ENCODE measurements at places on chromosomes 2 and 18.

GRCh38 chr2:235493402-235493774 is 455 bp upstream of the AGAP1 start:
- peak; percentile 33 for DNase-seq

GRCh38 chr2:49241991-49242390 is 87.7 kb upstream of the FSHR start:
- DNase-seq = no peak

DNA sequence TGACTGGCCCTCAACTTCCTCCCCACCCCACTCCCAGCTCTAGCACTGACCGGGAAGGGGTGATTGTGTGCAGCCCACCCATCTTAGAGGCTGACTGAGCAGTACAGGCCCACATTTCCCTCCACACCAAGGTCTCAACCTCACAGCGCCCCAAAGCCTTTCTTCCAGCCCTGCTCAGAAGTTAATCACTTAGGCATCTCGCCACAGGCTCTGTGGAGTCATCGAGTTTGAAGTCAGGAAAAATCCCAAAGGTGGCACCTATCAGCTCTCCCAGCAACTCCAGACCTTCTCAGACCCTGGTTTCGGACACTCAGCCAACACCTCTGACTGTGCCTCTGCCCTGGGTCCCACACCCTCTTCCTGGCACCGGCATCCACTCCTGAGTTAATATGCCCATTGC is 43.0 kb upstream of the GLI2 start:
- no peak for DNase-seq

GRCh38 chr2:196238836-196239380 is 67.5 kb upstream of the STK17B start:
- DNase-seq = no peak

DNA sequence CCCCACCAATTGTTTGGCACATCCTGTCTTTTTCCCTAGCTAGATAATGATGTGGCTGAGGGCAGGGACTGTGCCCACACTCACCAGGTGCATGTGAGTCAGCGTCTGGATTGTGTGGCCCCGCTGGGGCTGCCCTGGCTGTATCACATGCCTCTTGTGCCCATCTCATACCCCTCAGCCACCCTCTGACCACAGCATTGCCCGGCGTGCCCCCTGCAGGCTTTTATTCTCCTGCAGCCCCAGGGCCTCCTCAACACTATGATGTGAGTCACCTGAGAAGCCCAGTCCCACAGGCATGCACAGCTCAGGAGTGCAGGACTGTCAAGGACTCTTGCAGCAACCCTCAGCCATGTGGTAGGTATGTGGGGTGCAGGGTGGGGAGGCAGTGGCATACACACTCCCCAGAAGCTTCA is 14.8 kb upstream of the STEAP3 start:
- no peak for DNase-seq

DNA sequence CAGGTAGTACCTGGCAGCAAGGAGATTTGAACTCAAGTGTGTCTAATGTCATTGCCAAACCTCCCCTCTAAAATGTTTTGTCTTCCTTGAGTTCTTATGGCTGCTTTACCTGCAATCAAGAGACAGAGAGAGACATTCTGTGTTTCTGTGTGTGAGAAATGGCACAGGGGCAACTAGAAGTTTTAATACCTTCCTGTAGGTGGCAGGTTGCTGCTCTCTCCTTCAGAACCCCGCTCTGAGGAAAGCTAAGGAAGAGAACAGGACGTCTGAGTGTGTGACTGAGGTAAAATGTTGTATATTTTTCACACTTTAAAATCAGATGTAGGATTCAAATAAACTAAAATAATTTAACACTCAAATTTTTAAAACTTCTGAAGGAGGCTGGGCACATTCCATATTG is 19.2 kb downstream of the DTNA start:
- DNase-seq = peak; percentile 31

- no peak for DNase-seq
These were observed 13.1 kb downstream of the PCARE start for GRCh38 chr2:29061176-29061575.

DNA sequence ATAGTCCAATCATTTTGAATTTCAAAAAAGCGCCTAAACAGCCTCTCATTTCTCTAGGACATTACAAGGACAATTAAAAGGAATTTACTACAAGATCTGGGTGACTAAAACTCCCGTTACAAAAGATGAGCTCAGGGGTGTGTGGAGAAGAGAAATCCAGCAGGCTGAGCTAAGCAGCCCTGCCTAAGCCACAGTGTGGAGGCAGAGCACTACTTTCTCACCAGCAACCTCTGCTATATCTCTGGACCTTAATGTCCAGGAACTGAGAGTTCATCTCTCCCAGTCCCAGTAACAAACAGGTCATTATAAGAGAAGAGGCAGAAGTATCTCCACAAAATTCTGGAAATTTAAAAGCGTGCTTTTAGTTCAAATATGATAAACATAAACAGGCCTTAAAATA is 18.9 kb upstream of the ANKRD62 start:
- DNase-seq = peak; percentile 21

- no peak for DNase-seq
These were observed 306.7 kb downstream of the SETBP1 start for GRCh38 chr18:44987371-44987770.

DNA sequence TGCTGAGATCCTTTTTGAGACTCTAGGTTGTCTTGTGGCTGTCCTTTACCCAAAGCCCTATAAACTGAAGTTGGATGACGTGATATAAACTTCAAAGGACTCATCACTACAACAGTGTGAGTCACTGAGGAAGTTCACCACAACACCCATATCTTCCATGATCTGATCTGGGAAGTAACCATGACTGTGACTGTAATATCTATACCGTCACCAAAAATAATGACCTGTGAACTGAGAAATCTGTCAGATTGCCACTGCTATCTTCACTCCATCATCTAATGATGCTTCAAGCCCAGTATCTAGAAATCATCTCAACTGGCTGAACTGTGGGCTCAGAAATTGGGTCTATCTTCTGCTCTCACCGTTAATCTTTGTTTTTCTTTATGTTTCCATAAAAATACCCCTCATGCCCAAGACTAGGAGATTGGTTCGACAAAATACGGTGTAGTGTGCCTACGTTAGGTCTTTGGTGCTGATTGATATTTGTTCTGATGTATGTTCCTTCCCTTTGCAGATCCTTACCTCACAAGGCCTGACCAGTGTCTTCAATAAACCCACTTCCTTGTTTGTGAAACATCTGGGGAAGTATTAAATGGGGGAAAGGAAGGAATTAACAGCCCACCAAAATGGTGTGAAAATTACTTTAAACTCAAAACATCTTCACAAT is 78.2 kb downstream of the MYL12B start:
- DNase-seq = peak; percentile 34

DNA sequence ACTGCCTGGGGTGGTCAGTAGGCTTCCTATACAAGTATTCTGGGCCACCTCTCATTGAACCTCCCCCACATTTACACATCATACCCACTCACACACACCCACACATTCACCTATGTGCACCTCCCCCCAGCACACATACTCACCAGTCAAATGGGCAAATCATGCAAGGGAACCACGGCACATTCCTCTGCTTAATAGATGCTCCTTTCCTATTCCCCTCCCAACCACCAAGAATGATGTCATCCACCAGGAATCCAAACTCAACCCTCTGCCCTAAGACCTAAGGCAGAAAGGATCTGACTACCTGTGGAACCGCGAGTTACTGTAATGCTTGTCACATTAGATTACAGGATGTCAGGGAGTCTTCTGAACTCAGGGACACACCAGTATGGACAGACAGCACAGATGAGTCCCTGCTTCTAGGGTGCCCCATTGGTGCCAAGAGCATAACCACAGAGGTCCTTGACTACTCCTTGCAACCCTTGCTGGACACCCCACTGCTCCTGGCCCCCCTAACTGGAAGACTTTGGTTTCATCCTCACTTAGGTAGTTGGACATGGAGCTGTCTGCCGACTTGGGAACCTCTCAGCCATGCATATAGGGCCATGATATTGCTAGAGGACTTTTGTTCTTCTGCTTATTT is 21.5 kb upstream of the CAB39 start:
- peak; percentile 45 for DNase-seq

- no peak for DNase-seq
These were observed 319.3 kb downstream of the PTPRM start for GRCh38 chr18:7886436-7886835.

DNA sequence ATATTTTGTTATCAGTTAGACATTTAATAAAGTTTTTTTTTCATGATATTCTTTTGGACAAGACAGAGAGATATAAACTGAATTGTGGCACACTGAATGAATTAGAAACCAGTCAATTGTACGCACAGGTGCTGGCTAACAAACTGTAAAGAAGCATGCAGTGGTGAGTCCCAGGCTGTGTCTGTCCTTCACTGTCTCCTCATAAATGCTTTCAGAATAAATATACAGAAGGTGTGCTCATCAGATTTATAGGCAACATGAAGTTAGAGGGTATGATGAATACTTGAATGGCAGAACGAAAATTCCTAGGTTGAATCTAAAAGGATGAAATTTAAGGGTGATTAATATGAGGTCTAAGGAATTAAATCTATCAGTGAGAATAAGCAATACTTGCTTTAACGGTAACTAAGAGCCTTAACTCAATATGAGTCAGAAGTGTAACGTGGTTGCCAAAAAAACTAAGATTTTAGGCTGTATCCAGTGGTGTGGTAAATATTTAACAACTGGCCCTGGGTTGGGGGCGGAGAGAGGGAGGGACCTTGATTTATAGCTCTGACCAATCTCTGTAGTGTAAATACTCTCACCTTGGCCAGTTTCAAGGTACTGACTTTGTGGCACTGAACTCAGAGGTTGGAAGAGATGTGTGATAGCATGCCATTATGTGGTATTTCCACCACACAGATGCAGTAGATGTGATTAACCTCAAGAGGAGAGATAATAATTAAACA is 41.9 kb upstream of the AAK1 start:
- no peak for DNase-seq

GRCh38 chr2:210531050-210531449 is 25.3 kb upstream of the CPS1 start:
- no peak for DNase-seq

GRCh38 chr2:16302431-16303272 is 362.3 kb downstream of the MYCN start:
- DNase-seq = no peak

DNA sequence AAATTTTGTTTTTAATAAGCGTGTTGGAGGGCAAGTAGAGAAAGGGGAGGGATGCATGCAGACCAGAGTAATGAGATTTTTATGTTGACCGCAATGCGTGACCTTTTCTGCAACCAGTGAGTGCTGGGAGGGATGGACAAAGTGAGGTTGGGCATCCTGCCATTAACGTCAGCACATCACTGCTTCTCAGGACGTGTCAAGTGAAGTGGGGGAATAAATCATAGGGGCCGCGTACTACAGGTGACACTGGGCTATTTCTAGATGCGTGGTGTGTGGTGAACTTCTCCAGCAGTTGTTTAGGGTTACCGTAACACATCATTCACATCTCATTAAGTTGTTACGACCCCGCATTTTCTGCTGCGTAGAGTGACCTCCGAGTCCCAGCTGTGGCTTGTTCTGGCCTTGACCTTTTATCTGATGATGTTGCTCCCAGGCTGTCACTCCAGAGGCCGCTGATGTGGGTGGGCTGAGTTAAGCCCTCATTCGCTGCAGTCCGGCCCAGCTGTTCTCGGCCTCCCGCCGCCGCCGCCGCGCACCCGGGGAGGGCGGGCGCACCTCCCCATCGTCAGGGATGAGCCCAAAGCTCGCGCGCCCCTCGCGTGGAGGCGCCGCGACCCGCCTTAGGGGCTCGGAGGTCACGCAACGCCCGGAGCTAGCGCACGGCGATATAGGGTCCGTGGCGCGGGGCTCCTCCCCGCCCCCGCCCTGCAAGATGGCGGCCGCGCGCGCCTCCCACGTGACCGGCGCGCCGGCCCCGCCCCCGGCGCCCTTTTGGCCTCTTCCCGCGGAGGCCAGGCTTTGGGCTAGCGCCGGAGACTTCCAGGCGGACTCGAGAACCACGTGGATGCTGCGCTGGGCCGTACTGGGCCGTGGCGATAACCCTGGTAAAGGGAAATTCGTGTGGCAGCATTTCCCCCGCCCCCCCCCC is 3.5 kb downstream of the ZCCHC2 start:
- peak; percentile 73 for DNase-seq

DNA sequence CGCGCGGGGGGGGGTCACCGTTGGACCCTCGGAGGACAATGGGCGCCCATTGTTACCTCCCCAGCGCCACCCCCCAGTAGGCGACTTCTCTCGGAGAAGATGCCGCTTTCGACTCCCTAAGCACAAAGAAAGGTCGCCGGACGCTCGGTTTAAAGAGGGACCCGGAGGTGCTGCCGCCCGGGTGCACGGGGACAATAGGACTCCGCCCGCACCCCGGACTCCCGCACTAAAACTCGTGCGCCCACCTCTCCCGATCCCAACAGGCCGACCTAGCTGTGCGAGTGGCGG is 318 bp upstream of the CDC42EP3 start:
- DNase-seq = no peak

GRCh38 chr2:69694894-69695849 is 46.8 kb upstream of the ANXA4 start:
- DNase-seq = peak; percentile 67

DNA sequence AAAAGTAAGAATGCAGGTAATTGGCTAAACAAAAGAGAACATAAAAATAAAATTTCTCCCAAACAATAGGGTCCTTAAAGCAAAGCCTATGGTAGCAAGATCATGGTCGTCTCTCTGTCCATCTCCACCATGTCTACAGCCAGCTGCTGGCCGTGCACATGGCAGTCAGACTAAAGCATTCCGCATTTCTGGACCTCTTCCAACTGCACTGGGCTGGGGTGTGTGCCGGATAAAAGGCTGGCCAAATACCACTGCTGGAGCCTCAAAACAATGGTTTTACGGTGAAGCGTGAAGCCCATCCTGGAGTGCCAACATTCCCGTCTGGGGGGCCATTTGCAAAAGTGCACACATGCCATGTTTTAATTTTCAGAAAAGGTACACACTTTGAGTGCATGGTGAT is 74.8 kb upstream of the PIEZO2 start:
- no peak for DNase-seq

GRCh38 chr2:206349375-206349774 is 74.9 kb downstream of the ZDBF2 start:
- DNase-seq = no peak

DNA sequence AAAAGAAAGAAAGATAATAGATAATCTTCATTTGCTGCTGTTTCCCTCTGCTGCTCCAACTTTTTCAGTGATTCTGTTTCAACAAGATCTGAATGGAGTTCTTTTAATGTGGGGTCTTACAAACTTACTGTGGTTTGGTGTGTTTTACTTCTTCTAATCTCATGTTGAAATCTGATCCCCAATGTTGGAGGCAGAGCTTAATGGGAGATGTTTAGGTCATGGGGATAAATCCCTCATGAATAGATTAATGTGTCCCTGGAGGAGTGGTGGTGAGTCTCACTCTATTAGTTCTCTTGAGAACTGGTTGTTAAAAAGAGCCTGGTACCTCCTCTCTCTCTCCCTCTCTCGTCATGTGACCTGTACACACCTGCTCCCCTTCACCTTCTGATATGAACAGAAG is 442.4 kb downstream of the EPHA4 start:
- no peak for DNase-seq

- DNase-seq = no peak
These were observed 589.9 kb upstream of the LRRTM1 start for GRCh38 chr2:80894486-80894885.

GRCh38 chr18:63312737-63313395 is 6.7 kb downstream of the BCL2 start:
- DNase-seq = no peak
